ENCODE measurements at places on chromosomes 6 and 20.

- no peak for DNase-seq
These were observed 27.9 kb upstream of the RTF2 start for GRCh38 chr20:56440346-56441007.

DNA sequence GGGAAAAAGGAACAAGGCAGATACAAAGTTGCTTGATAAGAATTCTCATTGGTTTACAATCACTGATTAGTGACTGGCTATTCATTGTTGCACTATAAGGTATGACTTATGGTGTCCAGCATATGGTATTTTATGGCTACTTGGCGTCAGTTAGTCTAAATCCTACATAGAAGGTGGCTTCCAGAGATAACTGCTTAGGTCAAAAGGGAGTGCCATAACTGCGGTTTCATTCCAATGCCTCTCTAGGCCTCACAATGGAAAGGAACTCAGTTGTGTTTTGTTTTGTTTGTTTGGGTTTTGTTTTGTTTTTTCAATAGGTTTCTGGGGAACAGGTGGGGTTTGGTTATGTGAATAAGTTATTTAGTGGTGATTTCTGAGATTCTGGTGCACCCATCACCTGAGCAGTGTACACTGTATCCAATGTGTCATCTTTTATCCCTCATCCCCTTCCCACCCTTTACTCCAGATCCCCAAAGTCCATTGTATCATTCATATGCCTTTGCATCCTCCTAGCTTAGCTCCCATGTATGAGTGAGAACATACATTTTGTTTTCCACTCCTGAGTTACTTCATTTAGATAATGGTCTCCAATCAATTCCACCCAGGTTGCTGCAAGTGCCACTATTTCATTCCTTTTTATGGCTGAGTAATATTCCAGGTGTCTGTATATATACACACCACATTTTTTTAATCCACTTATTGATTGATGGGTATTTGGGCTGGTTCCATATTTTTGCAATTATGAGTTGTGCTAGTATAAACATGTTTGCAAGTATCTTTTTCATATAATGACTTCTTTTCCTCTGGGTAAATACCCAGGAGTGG lies 7.0 kb downstream of the GOPC start:
- DNase-seq = no peak

GRCh38 chr6:40922281-40922680 lies 116.7 kb downstream of the UNC5CL start:
- DNase-seq = no peak

DNA sequence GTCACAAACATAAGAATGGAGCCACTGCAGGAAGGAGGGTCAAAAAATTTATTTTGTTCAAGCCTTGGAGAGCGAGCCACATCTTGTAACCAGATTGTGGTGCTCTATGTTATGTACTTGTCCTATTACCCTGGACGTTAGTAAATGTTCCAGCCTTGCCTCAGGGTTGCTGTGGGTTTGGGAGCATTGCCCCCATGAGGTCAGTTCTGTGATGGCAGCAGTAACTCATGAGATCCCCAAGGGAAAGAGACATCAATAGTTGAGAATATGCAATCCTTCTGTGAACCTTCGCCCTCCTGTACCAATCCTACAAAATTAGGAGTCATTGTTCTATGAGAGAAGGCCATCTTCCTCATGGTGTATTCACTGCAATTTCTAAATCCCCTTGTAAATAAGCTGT lies 16.4 kb upstream of the CFAP206 start:
- no peak for DNase-seq

DNA sequence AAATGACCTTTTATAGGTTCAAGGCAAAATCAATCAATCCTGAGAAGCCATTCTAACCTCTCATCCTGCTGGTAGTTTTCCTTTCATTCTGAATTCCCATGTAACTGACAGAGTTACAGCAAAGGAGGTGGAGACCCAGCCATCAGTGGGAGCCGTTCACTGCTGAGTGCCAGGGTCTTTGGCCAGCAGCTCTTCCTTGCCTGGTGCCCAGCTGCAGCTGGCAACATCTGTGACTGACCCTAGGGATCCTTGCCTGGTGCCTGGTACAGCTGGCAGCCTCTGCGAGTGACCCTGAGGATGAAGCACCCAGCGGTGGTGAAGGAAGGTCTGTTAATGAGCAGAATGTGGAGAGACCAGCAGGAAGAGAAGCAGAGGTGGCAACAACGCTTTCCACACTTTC lies 314.6 kb downstream of the THBS2 start:
- DNase-seq = no peak

DNA sequence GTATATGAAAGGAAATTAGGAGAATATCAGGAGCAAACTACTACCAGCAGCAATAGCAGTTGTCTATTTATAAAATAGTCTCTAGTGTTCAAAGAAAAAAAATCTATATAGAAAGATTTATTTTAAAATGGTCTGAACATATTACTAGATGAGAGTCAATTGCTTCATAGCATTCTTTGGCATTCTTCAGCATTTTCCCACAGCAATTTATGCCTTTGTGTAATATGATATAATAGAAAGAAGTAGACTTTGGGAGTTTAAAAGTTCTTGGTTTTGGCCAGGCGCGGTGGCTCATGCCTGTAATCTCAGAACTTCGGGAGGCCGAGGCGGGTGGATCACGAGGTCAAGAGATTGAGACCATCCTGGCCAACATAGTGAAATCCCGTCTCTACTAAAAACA lies 157.0 kb upstream of the PLN start:
- no peak for DNase-seq

- no peak for DNase-seq
These were observed 181.4 kb upstream of the CST7 start for GRCh38 chr20:24767623-24768100.

GRCh38 chr6:146957181-146958093 lies 246.8 kb upstream of the STXBP5 start:
- no peak for DNase-seq

GRCh38 chr20:32737371-32738223 lies 5.7 kb downstream of the COMMD7 start:
- no peak for DNase-seq

DNA sequence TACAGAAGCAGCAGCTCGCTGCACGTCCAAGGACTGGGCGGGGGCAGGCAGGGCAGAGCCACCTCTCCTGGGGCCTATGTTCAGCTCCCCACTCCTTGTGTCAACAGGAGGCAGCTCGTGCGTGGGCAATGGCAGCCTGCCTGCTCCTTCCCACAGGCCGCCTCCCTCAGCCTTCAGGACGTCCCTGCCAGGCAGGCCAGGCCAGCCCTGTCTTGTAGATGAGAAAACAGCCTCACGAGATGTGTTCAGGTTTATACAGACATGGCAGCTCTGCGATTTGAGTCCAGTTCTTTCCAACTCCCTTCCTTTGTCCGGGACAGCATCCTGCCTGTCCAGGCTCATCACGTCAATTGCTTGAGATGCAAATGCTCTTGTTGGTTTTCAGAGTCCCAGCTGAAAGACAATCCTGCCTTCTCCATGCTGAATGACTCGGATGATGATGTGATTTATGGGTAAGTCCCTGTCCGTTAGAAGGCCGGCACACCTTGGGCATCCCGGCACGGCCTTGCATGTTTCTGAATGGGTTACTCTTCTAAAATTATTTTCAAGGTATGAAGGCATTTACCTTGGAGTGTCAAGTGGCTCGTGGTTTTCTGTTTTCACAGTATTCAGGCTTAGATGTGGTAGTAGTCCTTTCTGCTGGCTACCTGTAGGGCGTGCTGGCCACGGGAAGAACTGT lies 13.5 kb downstream of the DYNLT1 start:
- no peak for DNase-seq

DNA sequence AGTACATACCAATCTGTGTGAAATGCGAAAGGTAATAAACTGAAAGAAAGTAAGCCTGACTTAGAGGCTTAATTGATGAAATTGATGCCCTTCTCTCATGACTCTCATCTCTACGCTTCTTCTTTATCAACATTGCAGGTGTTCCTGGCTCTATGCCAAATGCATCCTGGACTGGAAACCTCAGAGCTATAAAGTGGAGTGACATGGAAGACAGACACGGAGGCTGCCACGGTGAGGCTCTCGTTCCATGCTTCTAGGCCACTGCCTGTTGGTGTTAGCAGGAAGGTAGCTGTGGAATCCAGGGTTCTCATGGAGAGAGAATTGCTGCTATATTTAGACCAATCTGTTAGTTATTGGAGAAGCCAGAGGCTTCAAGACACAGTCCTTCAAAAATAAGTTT lies 73.2 kb downstream of the C6orf52 start:
- DNase-seq = no peak

- no peak for DNase-seq
These were observed 463.0 kb downstream of the CDKAL1 start for GRCh38 chr6:20997143-20997769.

DNA sequence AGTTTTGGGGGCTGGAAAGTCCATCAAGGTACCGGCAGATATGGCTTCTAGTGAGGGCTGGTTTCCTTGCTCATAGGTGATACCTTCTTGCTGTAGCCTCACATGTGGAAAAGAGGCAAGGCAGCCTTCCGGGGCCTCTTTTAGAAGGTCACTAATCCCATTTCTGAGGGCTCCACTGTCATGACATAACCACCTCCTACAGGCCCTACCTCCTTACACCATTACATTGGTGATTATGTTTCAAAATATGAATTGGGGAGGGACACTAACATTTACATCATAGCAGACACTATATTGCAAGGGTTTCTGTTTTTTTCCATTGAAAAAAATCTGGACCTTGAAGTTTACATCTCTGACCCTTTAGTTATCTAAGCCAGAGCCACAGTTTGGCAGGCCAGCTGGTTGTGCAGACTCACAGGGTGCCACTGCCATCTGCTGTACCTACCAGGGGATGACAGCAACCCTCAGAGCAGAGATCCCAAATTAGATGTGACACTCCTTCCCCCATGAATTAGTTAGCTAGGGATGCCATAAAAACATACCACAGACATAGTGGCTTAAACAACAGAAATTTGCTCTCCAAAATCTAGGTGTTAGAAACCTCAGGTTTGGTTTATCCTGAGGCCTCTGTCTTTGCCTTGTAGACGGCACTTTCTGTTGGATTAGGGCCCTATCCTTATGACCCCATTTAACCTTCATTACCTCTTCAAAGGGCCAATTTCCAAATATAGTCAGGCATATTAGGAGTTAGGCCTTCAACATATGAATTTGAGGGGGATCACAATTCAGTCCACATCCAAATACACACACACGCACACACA lies 166.4 kb upstream of the RNF217 start:
- no peak for DNase-seq

GRCh38 chr6:36263390-36264000 lies 6.4 kb upstream of the PNPLA1 start:
- DNase-seq = no peak

- DNase-seq = no peak
These were observed 39.4 kb upstream of the ENPP4 start for GRCh38 chr6:46090115-46091079.

DNA sequence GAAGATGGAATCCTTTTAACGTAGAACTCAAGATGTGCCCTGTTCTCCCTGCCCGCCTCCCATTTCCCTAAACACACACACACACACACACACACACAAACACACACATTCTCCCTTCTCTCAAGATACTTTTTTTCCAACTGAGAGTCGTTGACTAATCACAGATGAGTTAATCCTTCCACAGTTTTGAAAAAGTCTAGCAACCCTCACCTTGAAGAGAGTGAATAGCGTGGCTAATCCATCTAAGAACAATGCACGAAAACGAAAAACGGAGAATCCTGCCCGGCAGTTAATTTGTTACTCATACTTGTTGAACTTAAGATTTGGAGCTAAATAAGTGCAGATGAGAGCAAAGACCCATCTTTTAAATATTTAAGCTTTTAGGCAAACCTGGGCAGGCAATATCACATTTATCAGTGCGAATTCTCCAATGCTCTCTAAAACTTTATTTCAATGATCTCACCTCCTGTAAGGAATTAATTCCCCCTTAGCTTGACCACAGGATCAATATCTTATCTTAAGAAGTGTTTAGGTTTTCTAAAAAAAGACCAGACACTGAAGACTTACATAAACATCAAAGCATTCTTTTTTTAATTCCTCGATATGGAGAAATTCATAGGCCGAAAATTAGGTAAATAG lies 1.1 kb downstream of the AGPAT4 start:
- peak; percentile 23 for DNase-seq

GRCh38 chr6:130494729-130495128 lies 128.9 kb downstream of the TMEM200A start:
- no peak for DNase-seq

Data from NCI-H524 treated with DMSO at 0.1 percent for 48 hours (cell line).